ENCODE measurements at places on chromosomes 4 and X.
A peak's percentile ranks its signal among the peaks of the same experiment; 100 is the strongest.

- no peak for DNase-seq
Measured at GRCh38 chrX:48156014-48156413, 25.6 kb downstream of the SPACA5B start.

DNA sequence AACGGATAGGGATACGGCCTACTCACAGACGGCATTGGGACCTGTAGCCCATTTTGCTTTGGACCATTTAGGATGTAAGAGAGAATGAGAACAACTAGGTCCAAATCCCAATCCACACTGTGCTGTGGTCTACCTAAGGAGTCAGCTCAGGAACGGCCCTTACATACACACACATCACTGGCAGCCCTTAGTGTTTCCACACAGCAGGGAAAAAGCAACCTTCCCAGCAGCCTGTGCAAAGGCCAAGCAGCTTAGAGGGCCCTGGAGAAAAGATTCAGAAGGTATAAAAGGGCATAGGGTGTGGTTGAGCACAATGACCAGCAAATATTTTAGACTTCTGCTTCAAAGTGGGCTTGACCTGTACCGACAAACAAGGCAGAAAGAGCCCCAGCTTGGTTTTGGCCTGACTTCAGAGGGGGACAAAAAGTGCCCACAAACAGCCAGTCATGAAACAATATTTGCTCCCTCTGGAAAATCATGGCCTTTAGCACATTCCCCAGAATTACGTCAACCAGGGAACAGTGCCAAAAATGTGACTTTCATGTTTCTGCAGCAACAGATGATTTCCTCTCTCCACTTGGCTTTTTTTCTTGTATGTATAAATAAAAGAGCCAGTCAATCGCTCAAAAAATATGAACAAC is 359.5 kb upstream of the FGF16 start:
- peak; percentile 87 for DNase-seq

DNA sequence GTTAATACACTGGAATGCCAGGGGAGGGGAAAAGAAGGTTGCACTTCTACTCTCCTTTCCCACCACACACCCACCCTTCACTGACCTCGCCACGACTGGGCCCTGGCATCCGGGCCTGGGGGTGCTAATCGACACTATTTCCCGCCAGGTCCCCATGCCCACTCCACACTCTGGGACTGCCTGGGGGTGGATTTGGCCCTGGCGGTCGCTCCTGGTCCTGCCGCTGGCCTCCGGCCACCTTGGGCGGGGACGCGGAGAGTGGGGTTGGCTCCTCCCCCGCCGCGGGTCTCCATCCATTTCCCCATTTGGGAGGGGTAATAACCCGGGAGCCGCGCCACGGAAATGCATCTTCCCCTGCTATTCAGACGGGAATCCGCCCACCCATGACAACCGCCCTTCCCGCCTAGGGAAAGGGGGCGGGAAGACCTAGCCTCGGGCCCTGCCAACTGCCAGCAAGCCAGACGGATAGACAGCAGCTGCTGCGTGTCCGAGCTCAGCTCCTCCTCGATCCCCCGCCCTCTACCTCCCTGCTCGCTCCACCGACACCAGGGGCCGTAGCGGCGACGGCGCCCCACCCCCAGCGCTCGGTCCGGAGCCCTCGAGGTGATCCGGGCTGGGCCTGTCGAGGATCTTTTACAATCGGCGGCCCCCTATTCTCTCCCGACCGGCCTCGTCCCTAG is 78.1 kb downstream of the RLIM start:
- DNase-seq: peak; percentile 94

DNA sequence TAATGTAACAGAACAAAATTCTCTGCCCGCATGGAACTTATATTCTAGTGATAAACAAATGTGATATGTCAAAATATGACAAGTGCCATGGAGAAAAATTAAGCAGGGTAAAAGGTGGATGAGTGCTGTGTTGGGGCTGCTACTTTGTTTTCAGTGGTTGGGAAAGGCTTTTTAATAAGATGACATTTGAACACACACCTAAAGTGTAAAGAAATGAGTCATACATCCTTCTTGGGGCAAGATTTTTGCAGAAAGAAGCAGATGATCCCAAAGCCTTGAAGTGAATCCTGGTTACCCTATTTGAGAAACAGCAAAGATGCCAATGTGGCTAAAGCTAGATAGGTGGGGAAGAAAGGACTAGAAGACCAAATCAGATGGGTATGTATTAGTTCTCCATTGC is 564.1 kb downstream of the INPP4B start:
- no peak for DNase-seq

DNA sequence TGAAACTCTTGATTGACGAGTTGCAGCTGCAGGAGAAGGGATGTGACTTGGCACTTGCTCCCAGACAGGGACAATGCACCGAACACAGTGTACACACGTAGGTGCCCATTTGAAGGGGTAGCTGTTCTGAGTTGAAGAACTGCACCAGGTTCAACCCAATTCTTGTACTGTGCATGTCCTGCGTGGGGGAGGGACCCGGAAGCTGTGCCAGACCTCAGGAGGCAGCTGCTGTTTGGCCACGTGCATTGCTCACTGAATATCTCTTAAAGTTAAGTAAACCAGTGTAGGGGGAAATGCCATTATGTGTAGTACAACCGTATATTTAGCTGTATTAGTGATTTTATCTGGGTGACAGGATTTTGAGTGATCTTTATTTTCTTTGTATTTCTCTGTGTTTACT is 12.0 kb upstream of the RBBP7 start:
- peak; percentile 51 for DNase-seq

- DNase-seq: no peak
Measured at GRCh38 chr4:146932116-146932515, 13.5 kb downstream of the TTC29 start.

GRCh38 chr4:53788621-53789020 is 197.3 kb upstream of the LNX1 start:
- DNase-seq: no peak
